ENCODE measurements at places on chromosomes 4 and X.

DNA sequence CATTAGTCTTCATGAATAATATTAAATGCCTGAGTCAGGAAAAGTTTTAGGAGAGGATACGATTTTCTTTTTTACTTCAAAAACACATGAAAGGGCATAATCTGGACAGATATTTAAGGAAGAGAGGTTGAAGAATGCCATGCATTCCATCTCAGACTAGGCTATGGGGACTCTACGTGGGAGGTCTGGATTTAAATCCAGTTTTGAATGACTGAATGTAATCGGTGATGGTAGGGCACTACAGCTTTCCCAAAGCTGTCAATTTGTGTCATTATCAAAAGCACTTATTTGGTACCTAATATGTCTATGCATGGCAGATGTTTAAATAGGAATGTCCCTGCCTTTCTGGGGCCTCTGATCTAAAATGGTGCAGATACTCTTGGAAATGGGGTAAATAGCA is 59.3 kb upstream of the RPL34 start:
- DNase-seq = no peak

- DNase-seq = no peak
These were observed 67.5 kb downstream of the PPEF2 start for GRCh38 chr4:75834772-75835154.

DNA sequence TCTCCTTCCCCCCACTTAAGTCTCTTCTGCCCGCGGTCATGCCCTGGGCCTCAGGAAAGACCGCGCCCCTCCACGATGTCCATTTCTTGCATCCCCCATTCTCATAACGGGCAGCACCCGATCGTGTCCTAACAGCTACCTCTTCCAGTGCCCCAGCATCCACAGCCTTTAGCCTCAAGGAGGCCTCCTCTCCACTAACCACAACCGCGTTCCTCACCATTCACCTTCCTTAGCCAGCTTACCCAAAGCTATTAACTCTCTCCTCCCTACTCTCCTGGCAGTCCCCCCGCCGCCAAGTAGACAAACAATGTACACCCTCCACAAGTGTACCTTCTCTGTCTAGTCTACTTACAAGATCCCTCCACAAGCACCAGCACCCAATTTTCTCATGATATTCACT is 58.6 kb upstream of the PAGE5 start:
- DNase-seq = no peak

- no peak for DNase-seq
These were observed 72.2 kb downstream of the BLTP1 start for GRCh38 chr4:122224348-122224747.

- no peak for DNase-seq
These were observed 103.4 kb upstream of the GRXCR1 start for GRCh38 chr4:42789041-42789567.

DNA sequence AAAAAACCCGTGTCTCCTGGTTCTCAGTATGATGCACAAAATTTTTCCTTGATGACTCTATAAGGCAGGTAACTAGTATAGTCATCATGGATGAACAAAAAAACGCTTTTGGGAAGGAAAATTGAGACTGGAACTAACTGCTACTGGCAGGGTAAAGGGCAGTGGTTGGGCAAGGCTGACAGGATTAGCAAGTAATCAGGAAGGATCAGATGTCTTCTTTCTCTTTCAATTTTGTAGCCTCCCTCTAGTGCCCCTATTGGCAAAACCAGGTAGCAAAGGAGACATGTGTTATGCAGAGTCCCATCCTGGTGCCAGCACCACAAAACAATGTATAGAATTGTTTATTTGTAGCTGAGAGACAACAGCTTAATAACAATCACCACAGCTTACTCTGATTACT is 12.8 kb upstream of the SLITRK4 start:
- no peak for DNase-seq

DNA sequence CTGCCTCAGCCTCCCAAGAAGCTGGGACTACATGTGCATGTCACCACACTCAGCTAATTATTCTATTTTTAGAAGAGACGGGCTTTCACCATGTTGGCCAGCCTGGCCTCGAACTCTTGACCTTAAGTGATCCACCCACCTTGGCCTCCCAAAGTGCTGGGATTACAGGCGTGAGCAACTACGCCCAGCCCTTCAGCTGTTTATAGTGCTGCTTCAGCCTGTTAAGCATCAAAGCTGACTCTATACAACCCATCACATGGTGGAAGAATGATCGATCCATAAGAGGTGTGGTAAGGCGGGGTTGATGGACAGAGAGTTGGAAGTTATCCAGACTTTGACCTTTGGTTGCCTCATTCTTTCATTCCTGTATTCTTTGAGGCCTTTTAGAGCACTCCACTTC is 56.2 kb upstream of the RAPGEF2 start:
- no peak for DNase-seq

DNA sequence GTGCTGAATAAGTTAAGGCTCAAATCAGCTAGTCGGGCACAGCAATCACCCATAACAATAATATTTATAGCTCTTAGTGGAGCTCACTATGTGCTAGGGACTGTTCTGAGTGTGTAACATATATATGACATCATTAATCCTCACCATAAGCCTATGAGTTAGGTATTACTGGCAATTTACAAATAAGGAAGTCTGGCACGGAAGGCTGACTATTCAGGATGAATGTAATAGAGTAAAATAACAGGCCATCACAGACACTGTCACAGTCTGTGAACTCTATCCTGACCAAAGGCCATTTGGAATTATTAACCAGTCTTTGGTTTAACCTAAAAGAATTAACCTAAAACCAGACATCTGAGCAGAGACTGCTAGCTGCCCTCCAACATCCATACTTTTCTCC is 119.3 kb downstream of the C4orf51 start:
- no peak for DNase-seq

DNA sequence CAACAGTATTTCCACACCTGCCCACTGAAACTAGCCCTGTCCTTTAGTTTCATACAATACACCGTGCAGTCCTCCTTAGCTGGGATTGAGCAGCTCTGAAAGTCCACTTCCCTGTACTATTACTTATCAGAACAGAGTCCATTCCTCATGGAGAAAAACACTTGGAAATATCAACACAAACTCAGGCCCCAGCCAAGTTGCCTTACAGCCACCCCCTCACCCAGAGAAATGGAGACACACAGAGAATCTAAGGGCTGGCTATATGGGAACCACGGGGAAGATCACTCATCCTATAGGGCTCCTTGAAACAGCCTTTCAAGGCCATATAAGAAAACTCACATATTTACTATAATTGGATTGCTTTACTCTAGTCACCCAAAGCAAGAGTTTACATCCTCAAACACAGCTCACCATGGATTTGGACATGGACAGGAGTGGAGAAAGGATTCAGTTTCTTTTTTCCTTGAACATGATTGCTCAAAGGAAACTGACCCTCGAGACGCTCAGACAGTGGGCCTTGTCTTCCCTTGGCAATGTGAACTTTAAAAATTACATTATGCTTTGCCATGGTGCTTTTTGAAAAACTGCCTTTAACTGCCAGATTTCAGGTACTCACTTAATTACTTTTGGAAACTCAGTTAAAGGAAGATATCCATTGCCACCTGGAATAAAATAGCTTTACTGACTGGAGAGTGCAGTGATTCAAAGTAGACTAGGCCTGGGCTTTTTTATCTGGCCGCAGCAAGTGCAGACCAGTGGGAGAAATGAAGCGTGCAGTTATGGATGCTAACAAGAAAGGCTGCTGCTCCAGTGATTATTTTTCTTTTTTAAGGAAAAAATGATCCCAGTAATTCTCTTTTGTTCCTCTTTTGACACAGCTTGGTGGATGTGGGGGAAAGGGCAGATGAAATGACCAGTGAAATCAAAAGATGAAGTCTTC is 1.6 kb downstream of the SCARB2 start:
- DNase-seq = no peak

- DNase-seq = peak; percentile 25
These were observed 1.1 kb downstream of the KLHL15 start for GRCh38 chrX:24025741-24026403.

GRCh38 chr4:143381189-143382118 is 44.8 kb downstream of the GAB1 start:
- DNase-seq = no peak

DNA sequence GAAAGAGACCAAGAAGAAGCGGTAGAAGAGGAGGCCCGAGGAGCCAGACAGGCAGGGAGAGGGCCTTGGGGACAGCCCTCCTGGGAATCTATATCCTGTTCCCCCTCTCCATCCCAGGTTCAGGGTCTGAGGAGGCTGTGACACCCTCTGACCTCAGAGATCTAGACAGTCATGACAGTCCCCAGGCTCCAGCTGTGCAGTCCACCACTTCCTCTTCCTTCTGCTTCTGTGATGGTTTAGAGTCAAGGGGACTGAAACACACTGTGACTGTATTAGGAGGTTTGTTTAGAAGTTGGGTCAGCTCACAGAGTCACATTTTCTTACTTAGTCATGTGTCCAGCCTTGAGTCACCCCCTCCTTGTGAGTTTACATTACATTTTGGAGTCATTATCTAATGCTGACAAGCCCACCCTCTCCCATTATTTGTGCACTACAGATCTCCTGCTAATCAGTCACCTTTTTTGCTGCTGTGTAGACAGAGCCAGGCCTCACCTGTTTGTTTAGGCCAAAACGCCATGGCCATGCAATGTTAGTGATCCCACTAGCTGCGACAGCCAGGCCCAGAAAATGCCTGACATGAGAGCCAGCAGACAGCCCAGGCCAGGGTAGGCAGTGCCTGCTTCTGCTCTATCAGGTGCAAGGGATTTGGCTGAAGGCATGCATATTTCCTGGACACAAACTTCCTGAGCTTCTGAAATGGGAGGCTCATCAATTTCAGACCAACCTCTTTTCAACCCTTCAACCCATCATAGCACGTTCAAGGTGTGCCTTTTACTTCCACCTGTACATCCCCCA is 26.0 kb downstream of the MANBA start:
- DNase-seq = no peak

GRCh38 chr4:143701365-143701764 is 890 bp upstream of the FREM3 start:
- no peak for DNase-seq

GRCh38 chrX:30949554-30949953 is 60.5 kb upstream of the TAB3 start:
- DNase-seq = no peak

DNA sequence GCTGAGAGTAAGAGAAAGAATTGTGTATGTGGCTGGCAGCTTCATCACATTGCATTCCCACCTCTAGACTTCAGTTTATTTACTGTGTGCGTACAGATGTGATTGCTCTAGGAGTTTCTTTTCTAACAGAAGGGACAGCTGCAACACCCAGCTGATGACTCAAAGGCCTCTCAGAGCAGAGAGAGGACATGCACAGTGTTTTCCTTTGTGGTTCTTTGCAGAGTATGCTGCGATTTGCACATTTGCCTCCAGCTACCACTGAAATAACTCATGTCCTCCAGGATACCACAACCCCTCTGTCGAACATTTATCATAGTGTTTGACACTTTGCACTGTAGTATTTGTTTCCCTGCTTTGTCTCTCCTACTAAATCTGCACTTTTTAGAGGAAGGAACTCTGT is 294.1 kb downstream of the STIM2 start:
- no peak for DNase-seq

DNA sequence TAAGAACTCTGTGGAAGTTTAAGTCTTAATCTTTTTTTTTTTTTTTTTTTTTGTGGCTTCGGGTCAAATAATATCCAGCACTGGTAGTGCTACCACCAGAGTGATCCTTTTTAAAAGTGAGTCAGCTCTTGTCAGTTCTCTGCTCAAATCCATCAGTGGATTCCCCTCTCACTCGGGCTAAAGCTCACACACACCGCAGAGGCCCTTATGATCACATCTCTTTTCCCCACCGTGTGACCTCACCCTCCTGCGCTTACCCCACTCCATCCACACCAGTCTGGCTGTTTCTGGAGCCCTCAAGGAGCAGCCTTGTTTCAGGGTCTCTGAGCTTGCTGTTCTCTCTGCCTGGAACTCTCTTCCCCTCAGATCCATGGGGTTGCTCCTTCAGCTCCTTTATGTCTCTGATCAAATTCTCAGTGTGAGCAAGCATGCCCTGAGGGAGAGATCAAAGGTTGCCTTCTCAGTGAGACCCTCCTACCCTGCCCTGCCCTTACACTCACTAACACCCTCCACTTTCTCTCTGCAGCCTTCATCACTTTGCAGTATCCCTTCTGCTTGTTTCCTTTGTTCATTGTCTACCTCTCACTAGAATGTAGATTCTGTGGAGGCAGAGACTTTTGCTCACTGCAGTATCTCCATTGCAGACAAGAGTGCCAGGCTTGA is 19.8 kb upstream of the BEND4 start:
- no peak for DNase-seq

GRCh38 chr4:151015459-151016347 is 619 bp upstream of the LRBA start:
- DNase-seq = peak; percentile 75

GRCh38 chr4:113555868-113556267 is 205.7 kb downstream of the CAMK2D start:
- no peak for DNase-seq

DNA sequence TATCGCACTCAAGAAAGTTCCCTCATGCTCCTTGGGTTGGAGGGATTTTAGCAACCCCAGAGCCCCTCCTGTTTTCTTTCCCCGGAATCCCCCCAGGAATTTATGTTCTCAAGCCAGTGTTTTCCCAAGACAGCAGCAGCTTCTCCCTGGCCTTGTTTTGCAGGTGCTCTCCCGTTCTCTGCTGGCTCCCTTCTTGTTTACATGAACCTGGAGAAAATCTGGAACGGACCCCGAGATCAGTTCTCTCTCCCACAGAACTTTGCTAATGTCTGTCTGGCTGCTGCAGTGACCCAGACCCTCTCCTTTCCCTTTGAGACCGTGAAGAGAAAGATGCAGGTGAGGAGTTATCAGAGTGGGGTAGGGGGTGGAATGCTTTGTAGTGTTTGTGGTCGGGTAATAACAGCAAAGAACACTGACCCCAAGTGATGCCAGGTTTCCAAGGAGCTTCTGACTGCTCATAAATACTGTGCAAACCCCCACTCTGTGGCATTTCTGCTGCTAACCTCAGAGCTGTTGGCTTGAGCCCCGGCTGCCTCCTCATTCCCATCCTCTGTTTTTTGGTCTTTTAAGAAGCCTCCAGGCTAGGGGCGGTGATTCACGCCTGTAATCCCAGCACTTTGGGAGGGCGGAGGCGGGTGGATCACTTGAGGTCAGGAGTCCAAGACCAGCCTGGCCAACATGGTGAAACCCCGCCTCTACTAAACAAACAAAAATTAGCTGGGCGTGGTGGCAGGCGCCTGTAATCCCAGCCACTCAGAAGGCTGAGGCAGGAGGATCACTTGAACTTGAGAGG is 11.1 kb downstream of the SLC25A43 start:
- DNase-seq = no peak

GRCh38 chr4:141417387-141417786 is 196.7 kb downstream of the ZNF330 start:
- no peak for DNase-seq

GRCh38 chr4:5615496-5616075 is 92.8 kb downstream of the EVC2 start:
- no peak for DNase-seq

- no peak for DNase-seq
These were observed 73.8 kb downstream of the VEGFC start for GRCh38 chr4:176718881-176719280.

- DNase-seq = no peak
These were observed 24.0 kb downstream of the RBMX start for GRCh38 chrX:136856551-136856950.

All from hematopoietic multipotent progenitor cell treated with erythropoietin and hydrocortisone succinate and interleukin-3 and kit ligand, for 15 days (in vitro differentiated cells).